ENCODE measurements at places on chromosomes 12 and 14. TPM values are rescaled to one million over a fixed set of nuclear protein-coding genes. Genes with fewer than 3 reads are reported as not detected.

DNA sequence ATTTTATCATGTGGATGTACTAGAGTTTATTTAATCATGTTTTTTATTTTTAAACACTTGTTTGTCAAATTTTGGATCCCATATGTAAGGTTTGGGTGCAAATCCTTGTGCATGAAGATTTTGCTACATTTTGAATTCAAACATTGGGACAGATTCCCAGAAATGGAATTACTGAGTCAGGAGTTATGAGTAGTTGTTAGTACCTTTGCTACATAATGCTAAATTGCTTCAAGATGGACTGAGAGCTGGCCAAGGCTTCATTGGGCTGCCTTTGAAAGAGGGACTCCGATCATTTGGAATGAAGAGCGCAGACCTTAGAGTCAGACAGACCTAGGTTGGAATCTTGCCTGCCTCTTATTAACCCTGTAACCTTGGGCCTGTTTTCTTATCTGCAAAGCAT, 154.9 kb upstream of the PWP1 start:
- no peak for DNase-seq

The DUSP6 gene
- total RNA-seq = 216 TPM

The HRK gene
- total RNA-seq = not detected

DNA sequence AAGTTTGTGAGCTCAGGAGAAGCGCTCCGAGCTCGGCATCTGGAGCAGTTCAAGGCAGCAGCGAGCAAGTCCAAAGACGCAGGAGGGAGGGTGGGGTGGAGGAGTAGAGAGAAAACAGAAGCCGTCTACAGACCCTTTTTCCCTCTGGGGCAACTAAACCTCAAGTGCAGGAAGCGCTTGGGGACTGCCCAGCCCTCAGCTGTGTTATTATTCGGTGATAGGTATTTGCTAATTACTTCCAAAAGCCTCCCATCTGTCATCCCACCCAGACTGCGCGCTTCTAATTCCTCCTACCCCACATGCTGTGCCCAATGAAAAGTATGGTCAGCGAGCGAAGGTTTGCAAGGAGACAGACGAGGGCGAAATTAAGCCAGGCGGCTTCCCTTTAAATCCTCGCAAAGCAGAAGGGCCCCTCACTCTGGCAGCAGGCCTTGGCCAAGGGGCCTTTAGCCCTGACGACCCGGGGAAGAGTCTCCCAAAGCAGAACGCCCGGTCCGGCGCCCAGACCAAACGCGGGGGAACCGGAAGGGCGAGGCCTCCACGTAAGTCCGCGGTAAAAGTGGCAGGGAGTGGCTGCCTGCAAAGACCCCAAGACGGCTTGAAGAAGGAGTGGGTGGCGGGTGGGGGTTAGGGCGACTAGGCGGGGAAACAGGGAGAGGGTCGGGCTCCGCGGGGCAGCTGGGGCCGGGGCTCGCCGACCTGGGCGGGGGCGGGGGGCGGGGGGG, 507 bp upstream of the CD9 start:
- DNase-seq = no peak

DNA sequence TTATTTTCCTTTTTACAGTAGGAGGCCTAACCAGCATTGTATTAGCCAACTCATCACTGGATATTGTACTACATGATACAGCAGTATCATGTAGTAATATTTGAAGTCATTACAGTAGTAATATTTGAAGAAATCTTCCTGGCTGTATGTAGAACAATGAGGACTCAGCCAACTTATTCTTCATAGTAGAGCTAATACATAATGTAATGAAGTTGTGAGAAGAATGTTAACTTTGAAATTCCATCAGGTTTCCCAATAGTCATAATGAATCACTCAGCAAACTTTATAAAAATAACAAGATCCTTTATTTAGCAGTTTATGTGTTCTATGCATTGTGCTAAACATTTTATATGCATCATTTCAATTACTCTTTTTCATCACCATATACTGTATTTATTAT, 61.8 kb downstream of the LRRK2 start:
- no peak for DNase-seq

GRCh38 chr14:57058319-57058718, 210.4 kb downstream of the EXOC5 start:
- no peak for DNase-seq

The PAN2 gene
- 18.4 TPM for total RNA-seq

The LAG3 gene
- not detected for total RNA-seq

The RBM19 gene
- total RNA-seq = 21.3 TPM
